Cardiac muscle cell (in vitro differentiated cells and primary cell): ENCODE measurements at places on chromosomes 1 and 21.
A peak's percentile ranks its signal among the peaks of the same experiment; 100 is the strongest.

- DNase-seq: no peak
Observed at GRCh38 chr21:33997436-33997835, 75.9 kb upstream of the MRPS6 start.

GRCh38 chr21:31848326-31848985 is 24.4 kb upstream of the HUNK start:
- DNase-seq: no peak

GRCh38 chr21:34946916-34947534 is 102.1 kb downstream of the RUNX1 start:
- no peak for DNase-seq

GRCh38 chr1:50610563-50610962 is 187.3 kb upstream of the DMRTA2 start:
- DNase-seq: no peak

- no peak for DNase-seq
Observed at GRCh38 chr1:27634985-27635367, at the start of gene FGR. FGR (minus strand) TSS chr1:27635185; CDS start chr1:27623916, 11,269 bp downstream.

GRCh38 chr1:28208818-28209441 is 23.9 kb downstream of the DNAJC8 start:
- DNase-seq: peak; percentile 70

- DNase-seq: no peak
Observed at GRCh38 chr1:198660341-198661261, 21.8 kb downstream of the PTPRC start.

DNA sequence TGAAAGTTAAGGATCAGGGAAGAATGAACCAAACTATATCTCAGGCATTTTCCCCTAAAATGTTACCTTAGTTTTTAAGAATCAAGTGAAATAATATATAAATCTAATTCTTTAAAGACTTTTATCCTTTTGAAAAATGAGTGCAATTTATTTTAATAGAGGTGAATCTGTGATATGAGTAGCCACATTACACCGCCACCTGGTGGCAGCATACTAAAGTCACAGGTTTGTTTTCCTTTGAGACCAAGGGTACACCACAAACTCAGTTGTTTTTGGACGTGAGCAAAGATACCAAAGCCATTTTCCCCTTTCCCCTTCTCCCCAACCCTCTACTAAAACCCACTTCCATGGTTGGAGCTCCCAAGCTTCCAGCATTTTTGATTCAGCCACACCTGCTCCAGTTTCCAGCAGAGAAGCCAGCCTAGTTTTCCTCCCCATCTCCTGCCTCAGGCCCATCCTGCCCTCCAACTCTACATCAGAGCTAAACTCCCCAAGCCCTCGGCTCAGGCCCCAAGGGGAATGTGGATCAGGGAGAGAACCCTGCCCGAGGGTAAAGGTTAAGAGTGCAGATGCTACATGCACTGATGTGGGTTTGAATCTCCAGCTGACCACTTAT is 22.9 kb upstream of the LDLRAP1 start:
- peak; percentile 71 for DNase-seq

GRCh38 chr21:15062606-15062965 is 2.2 kb downstream of the NRIP1 start:
- no peak for DNase-seq

DNA sequence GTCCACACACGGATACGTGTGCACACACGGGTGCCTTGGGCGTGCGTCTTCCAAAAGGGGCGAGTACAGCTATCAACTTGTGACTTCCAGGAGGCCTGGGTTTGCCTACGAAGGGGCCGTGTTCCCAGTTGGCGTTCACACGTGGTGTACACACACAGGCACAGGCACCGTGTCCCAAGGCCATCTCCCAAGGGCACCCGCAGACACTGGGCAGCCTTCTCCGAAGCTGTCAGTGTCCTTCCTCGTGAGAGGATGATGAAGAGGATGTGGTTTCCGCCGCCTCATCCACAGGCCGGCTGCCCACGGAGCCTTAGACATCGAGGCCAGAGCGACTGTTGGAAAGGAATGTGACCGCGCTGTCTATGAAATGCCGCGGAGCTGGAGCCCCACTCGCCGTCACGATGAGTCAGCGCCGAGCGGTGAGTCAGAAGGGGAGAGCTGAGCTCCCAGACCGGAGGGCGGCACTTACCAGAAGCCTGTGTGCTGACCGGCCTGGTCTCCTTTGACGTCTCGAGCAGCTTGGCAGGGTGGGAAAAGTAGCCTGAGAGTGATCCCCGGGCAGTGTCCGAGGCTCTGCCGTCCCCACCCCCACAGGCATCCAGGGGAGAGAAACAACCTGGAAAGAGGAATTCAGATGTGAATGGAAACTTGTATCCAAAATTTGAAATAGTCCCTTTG is 141.4 kb upstream of the ARHGEF16 start:
- DNase-seq: peak; percentile 99

- DNase-seq: no peak
Observed at GRCh38 chr21:44050276-44050675, 38.2 kb downstream of the TRAPPC10 start.

GRCh38 chr1:53128401-53128800 is 14.0 kb downstream of the SLC1A7 start:
- no peak for DNase-seq

- no peak for DNase-seq
Observed at GRCh38 chr21:42298657-42299056, 16.6 kb downstream of the TFF3 start.

DNA sequence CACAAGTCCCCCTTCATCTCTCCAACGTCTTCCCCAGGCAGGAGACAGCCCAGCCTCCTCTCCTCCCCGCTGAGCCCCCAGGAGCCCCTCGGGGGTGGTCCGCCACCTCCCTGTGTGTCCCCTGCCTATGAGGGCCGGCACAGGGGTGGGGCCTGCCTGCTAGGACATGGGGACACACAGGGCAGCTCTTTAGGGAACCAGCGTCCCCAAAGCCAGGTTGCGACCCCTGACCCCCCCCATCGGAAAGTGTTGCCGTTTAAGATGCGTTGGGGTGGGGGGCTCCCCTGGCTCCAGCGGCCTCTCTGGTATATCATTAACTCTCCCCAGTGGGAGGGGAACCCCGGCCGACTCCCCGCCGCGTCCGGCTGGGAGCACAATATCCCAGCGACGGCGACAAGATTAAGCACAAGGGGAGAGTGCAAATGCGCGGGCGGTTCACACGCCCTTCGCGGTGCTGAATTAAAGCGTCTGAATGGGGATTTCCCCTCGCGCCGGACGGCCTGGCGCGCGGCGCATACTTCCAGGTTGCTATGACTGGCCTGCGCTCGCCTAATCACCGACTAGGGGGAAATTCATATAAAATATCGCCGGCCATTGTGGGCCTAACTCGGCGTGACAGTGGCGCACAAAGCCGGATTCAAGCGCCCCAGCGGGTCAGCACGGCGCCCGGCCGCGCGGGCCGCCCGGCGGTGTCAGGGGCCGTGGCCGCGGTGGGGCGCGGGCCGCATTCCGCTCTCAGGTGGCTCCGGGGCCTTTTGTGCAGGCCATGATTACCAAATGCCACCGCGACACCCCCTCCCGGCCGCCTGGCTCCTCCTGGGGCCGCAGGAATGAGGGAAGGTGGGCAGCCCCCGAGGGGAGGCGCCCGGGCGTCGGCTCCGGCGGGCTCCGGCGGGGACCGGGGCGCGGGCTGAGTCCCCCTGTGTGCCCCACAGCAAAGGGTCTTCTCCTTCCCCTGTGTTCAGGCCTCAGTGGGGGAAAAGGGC is 30.9 kb downstream of the WNT3A start:
- no peak for DNase-seq

GRCh38 chr1:99677416-99677815 is 31.5 kb downstream of the PALMD start:
- no peak for DNase-seq

GRCh38 chr1:171929121-171929520 is 87.8 kb downstream of the DNM3 start:
- no peak for DNase-seq

GRCh38 chr1:65323246-65323645 is 13.9 kb downstream of the DNAJC6 start:
- no peak for DNase-seq

- DNase-seq: no peak
Observed at GRCh38 chr1:95532335-95532734, 298.3 kb downstream of the RWDD3 start.

- DNase-seq: peak; percentile 83
Observed at GRCh38 chr1:168717906-168718891, 10.8 kb downstream of the DPT start.

GRCh38 chr21:38831526-38832467 is 26.1 kb downstream of the ETS2 start:
- DNase-seq: peak; percentile 99

GRCh38 chr1:77047978-77048614 is 171.1 kb downstream of the PIGK start:
- DNase-seq: no peak

- peak; percentile 95 for DNase-seq
Observed at GRCh38 chr1:16978567-16979474, 1.6 kb downstream of the MFAP2 start.

- DNase-seq: peak; percentile 27
Observed at GRCh38 chr21:16419188-16419921, 689.6 kb downstream of the USP25 start.

GRCh38 chr1:72693376-72693775 is 411.0 kb upstream of the NEGR1 start:
- DNase-seq: no peak

DNA sequence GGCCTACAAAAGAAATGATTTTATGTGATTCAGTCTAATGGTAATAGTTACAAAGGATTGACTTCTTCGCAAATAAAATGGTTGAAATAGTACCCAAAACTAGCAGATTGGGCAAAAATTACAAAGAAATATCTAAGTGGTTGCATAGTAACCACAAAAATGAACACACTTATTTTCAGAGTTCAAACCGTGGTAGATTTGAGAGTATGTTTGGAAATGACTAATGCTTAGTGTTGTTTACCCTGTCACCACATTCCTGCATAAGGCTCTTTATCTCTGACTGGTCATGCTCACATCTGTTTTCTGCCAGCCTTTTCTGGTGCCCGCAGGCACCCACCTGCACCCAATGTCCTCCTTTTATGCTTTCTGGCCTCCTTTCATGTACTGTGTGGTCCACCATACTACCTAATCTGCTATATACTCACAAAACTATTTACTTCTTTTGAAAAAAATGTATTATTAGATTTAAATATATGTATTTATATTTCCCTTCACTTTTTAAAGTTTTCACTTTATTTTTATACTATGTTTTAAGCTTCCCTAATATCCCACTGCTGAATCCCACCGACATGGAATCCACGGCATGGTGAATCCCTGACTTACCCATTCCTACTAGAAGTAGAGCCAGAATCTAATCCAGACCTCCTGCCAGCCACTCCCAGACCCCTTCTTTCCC is 30.3 kb downstream of the PTPRC start:
- DNase-seq: no peak

- DNase-seq: no peak
Observed at GRCh38 chr1:20893931-20894330, 106.8 kb upstream of the HP1BP3 start.

GRCh38 chr1:1044455-1045078 is 24.6 kb downstream of the AGRN start:
- no peak for DNase-seq
